Activated naive CD4-positive, alpha-beta T cell treated with anti-CD3 and anti-CD28 coated beads, Interleukin-2, amount 10 ng/mL, durations not matched to agents 7 days and 5 days (primary cell): ENCODE measurements at places on chromosomes 6 and 20.

GRCh38 chr6:43995137-43995536 is 132.1 kb downstream of the MRPL14 start:
- no peak for DNase-seq

GRCh38 chr20:48652961-48653705 is 174.7 kb downstream of the PREX1 start:
- DNase-seq: no peak

GRCh38 chr6:137155830-137156229 is 17.6 kb downstream of the IL22RA2 start:
- DNase-seq: peak; percentile 51

- DNase-seq: no peak
Observed at GRCh38 chr6:144909753-144910285, 624.7 kb downstream of the UTRN start.

- DNase-seq: no peak
Observed at GRCh38 chr6:133964702-133965101, 11.7 kb downstream of the TBPL1 start.

GRCh38 chr20:38831995-38832620 is 26.6 kb downstream of the PPP1R16B start:
- no peak for DNase-seq

- DNase-seq: no peak
Observed at GRCh38 chr6:140284871-140285270, 910.4 kb upstream of the CITED2 start.

DNA sequence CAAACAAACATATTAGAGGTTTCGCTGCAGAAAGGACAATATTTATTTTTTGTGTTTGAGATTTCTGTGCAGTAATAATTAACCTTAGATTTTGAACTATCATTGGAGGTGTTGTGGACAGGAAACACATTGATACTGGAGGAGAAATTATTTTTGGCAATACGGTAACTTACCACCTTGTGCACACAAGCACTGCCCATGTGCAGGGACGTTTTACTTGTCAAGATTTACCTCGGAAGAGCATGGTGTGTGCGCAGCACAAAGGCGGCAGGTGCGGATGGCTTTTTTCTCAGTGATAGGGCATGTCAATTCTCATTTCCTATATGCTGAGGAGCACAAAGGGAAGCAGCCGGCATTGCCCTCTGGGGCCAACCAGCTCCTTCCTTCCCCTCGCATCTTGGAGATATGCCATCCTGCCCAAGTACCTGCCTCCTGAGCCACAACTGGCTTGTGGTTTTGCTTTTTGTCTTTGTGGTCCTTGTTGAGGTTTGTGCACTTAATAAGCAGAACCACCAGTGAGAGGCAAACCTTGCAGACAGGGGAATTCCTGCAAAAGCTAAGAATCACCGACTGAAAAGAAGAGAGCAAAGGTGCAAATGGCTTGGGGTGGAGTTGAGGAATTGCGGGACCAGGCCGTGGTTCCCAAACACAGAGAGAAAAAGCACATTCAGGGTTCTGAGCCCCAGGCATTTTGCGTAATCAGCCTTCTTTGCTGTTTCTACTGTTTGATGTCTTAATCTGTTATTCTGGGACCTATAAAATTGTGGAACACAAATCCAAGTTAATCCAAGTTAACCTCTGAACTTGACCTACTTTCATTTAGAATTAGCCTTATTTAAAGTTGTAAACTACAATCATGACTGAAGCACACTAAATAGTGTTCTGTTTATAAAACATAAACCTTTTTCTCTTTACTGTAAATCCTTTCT is 21.9 kb downstream of the SAMD5 start:
- no peak for DNase-seq

DNA sequence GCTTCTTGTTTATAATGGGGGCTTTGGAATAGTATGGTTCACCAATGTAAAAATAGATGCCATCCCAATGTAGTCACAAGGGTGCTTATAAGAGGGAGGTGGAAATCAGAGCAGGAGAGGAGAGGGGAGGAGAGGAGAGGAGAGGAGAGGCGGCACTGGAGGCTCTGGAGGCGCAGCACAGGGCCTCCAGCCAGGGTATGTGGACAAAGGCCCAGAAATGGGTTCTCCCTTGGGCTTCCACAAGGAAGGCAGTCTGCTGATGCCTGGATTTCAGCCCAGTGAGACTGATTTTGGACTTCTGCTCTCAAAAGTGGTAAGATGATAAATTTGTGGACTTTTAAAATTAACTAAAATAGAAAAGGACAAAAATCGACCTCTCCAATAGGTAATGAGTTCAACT is 116.8 kb downstream of the RNASET2 start:
- DNase-seq: no peak

GRCh38 chr20:31454361-31454760 is 13.9 kb downstream of the DEFB123 start:
- DNase-seq: no peak

DNA sequence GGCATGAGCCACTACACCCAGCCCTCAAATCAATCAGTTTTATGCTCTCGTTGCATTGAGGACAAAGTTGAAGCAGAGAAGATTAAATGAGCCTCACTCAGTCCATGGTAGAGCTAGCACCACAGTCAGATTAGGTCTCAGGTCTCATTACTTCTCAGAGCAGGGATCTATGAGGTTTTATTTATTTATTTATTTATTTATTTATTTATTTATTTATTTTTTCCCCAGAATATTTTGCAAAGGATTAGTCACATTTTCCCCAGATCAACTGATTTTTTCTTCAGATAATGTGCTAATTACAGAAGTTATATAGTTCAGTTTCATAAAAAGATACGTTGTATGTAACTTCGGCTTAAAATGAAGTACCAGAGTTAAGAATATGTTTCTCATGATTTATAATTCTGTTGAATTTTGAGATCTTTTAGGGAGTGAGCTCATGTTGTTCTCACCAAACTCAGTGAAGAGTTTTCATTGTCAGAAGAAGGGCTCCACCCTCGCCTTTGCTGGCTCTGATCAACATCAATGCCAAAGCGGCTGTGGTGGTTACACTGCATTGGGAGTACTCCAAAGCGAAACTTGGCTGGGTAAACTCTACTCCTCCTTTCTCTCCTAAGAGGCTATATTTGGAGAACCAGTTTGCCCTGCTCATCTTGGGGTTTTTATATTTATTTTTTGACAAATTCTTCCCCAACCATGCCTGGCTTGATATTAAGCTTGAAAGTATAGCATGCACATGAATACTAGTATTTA is 12.9 kb upstream of the ID4 start:
- no peak for DNase-seq

DNA sequence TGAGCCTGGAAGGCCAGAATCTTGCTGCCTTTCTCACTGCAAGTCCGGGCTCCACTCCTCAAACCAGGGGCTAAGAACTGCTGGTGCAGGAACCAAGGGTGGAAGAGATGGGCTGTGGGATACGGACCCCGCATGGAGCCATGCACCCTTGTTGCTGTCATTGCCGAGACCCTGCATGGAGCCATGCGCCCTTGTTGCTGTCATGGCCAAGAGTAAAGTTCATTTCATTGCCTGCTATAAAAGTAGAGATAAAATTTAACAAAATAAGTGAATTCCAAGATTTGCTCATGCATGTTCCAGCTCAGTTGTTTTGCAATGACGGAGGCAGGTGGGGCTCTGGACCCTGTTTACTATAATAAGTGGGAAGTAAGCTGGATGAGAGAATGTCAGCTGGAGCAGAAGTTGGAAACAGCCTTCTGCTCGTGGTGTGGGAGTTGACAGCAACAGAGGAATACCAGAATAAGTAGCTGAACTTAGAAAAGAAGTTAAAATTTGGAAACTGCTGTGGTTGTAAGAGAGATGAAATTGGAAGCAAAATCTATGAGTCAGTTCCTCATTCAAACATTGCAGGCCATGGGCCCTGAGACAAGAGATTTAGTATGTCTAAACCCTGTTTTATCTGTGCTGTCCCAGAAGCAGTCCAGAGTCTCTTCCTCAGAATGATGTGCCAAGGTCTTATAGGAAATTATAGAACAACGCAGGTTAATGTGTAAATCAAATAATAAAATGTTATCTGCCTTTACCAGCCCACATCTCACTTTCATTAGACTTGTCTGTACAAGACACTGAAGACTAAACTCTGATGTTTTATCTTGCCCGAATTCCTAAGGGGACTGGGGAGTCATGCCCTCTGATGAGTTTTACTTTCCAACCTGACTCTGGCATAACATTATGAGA is 15.8 kb upstream of the THBS2 start:
- no peak for DNase-seq

- DNase-seq: no peak
Observed at GRCh38 chr6:21037453-21037852, 503.2 kb downstream of the CDKAL1 start.

DNA sequence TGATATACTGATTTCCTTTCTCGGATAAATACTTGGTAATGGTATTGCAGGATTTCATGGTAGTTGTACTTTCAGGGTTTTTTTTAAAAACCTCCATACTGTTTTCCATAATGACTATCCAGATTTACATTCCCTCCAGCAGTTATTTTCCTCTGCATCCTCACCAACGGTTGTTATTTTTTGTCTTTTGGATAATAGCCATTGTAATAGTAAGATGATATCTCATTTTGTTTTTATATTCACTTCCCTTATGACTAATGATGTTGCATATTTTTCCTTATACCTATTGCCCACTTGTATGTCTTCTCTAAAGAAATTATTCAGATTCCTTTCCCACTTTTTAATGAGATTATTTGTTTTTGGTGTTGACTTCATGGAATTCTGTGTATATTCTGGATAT is 231.0 kb downstream of the MEI4 start:
- no peak for DNase-seq

DNA sequence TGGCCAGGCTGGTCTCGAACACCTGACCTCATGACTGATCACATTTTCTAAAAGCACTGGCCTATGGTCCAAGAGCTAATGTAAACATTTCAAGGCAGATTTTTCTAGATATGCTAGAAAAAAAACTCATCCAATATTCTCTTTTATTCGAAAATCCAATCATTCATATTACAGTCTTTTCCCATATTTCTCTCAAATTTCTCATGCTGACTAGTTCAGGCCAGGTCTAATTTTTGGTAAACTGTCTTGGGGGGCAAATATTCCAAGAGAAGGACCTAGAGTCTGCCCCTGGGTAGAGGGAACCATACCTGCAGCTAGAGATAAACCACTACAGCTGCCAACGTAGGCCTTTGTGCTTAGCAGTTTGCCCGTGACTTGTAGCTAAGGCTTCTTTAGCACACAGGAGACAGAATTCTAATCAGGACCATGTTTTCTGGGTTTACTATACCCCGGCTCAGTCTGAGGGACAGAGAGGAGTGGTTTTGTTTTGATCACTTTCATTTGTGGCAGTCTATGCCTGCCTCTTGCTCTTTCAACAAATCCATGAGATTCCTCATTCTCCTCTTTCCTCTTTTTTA is 71.8 kb upstream of the CITED2 start:
- no peak for DNase-seq

GRCh38 chr20:1627200-1627550 is 7.4 kb upstream of the SIRPB1 start:
- no peak for DNase-seq

DNA sequence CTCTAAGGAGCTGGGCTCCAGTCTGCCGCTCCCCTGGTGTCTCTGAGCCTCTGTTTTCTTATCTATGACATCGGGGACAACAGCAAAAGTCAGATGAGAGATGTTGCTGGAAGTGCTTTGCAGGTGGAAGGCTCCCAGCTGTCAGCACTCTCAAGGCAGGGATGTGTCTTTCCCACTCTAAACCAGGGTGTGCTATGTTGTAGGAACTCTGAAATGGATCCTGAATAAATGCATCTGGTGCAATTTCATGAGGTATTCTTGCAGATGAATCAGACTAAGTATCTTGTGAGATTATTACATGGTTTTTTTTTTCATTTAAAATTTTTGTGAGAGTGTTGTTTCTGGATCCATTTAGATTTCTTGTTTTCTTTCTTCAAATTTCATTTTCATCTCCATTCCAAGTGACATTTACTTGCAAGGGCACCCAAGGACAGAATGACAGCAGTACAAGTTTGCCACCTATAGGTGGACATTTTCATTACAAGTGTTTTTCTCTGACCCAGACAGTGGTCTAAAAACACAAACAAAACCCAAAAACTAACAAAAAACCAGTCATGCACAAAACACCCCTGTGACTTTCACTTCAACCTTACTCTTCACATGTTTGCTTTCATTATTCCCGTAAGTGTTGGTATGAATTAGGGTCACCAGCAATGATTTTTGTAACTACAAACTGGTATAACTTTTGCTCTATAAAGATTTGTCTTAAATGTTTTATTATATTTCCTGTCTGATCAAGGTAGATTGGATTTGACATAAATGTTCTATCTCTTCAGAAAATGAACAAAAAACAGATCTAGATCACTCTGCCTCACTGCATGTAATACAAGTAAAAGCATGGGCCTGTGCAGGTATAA is 14.7 kb upstream of the SIM1 start:
- DNase-seq: no peak

GRCh38 chr20:54172856-54173652 is 732 bp downstream of the CYP24A1 start:
- no peak for DNase-seq

GRCh38 chr6:30465595-30466306 is 23.6 kb upstream of the HLA-E start:
- DNase-seq: no peak

DNA sequence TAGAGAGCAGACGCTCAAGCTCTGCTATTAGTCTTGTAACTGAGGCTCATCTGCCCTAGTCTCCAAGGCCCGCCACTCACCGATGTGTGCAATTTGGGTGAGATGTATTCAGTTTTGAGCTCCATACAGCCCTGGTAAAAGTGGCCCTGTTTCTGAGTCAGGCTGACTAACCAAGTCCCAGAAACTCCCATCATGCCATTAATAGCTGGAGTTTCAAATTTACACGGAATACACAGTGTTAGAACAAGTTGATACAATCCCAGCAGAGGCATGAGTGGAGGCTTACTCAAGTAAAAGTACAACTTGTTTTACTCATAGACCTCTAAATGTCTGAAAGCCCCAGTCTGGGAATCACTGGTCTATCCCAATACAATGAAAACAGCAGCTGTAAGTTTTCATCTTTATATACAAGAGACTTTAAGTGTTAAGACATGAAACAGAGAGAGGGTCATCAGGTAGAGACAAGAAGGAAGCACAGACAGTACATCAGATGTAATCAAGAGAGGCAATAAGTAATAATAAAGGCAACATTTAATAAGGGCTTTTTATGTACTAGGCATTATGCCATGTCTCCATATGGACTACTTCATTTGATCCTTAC is 42.4 kb downstream of the RTN4IP1 start:
- no peak for DNase-seq

- DNase-seq: no peak
Observed at GRCh38 chr6:11253594-11253993, 21.1 kb upstream of the NEDD9 start.

DNA sequence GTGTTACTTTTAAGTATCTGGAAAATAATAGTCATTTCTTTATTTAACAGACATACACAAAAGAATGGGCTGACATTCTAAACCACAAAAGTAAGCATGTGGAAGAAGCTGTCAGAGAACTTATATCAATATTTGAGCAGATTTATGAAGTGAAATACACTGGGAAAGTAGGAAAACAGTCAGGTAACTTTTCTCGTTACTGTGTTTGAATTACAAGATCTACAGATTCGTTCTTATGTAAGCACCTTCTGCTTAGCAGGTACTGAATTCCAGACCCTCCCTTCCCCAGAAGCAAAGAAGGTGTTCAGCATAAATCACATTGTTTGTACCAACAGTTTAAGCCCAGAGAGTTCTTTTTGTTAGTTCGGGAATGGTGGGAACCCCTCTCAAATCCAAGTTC is 88.0 kb downstream of the DNAH8 start:
- DNase-seq: no peak
